ENCODE measurements at places on chromosomes 7 and 10. TPM values are rescaled to one million over a fixed set of nuclear protein-coding genes. Genes with fewer than 3 reads are reported as not detected.
A peak's percentile ranks its signal among the peaks of the same experiment; 100 is the strongest.

DNA sequence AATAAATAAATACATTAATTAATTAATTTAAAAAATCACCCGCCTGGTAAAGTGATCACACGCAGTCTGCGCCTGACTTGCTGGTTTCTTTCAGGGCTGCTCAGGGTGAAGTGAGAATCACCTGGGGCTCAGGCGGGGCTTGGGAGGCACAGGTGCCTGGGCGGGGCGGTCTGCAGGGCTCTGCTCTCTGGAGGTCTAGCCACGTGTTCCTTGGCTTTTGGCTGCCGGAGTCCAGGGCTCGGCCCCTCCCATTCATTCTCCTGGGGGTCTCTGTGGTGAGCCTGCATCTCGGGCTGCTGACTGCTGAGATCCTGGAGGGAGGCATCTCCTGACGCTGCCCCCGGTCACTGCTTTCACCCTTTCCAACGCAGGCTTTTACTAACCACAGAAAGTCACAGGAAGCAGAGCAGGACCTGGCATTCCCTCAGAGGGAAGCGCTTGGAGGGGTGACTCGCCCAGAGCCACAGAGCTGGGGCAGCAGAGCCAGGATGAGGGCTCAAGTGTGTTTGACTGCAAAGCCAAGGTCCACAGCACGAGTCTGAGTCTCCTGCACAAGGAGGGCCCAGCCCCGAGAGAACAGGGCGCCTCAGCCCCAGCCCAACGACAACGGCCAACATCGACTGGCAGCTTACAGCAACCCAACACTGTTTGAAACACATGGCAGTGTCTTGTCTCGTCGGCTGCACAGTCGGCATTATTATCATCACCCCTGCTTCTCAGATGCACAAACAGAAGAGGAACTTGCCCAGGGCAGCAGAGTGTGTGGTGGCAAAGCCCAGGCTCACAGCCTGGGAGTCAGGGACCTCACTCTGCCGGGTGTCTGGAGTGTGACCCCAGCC is 22.4 kb upstream of the MNX1 start:
- ATAC-seq: peak; percentile 12

- ATAC-seq: no peak
Measured at GRCh38 chr10:69119896-69120295, 4.1 kb upstream of the VPS26A start.

DNA sequence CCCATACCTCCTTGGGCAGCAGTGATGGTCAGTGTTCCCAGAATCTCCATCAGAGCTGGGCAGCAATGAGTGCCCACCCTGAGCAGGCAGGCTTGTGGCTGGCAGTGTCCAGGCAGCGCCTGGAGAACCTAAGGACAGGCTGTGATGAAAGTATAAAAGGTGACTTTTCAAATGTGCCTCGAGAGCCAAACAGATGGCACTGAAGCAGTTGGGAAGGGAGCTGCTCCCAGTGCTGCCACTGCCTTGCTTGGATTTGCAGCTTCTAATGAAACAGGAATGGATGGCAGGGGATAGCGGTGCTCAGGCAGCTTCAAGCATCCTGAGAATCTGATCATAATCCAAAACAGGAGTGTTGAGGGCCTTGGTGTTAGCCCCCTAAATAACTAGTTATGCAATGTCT is 179.8 kb upstream of the AOAH start:
- ATAC-seq: no peak

- no peak for ATAC-seq
Measured at GRCh38 chr7:99008181-99008631, 129.9 kb downstream of the TRRAP start.

DNA sequence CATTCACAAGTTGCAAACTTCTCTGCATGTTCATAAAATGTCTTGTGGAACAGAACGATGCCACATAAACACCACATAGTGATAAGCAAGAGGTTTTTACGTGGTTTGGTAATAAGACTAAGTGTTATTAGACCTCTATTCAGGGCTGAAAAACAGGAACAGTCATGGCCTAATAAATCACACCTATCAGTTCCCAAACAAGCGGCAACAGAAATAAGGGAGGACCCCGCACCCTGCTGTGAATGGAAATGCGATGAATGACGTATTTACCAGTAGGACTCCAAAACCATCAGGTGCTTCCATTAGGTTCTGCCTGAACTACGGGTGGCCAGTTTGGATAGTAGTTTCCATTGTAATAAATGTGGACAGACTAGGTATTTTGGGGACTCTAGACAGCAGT is 129.1 kb downstream of the TAX1BP1 start:
- no peak for ATAC-seq

DNA sequence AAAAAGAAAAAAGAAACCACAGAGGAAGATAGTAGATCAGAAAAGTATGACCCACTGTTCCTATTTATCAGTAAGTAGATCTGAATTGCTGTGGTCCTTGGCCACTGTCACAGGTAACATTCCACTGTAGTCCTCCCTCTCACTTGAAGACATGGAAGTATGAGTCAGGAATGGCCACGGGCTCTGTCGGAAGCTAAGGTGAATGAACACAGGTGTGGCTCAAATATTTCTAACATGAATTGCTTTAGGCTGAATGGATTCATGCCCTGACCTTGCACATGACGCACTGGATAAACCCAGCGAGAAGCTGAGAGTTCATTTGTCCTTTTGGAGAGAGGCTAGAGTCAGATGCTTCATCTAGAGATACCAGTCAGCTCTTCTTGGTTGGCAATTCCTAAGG is 224.5 kb upstream of the SP8 start:
- no peak for ATAC-seq

DNA sequence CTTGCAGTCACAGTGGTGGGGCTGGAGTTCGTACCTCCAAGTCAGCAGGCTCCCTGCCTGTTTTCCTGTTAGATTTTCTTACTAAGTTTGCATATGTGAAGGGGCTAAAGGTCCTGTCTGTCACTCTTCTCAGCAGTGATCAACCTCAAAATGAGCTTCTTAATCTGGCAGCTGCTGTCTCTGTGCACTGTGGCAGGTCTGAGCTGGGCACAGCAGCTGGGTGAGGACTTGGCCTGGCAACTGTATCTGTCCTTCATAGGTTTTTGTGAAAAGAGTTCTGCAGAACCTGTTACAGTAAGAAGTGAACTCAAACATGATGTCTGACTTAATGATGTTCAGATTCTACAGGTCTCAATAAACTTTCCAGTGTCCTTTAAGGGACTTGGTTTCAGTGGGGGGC is 31.3 kb upstream of the GJD4 start:
- no peak for ATAC-seq

- ATAC-seq: no peak
Measured at GRCh38 chr7:76356823-76357222, 2.0 kb downstream of the YWHAG start.

- peak; percentile 100 for ATAC-seq
Measured at GRCh38 chr7:94301024-94301586, 93.6 kb upstream of the COL1A2 start.

DNA sequence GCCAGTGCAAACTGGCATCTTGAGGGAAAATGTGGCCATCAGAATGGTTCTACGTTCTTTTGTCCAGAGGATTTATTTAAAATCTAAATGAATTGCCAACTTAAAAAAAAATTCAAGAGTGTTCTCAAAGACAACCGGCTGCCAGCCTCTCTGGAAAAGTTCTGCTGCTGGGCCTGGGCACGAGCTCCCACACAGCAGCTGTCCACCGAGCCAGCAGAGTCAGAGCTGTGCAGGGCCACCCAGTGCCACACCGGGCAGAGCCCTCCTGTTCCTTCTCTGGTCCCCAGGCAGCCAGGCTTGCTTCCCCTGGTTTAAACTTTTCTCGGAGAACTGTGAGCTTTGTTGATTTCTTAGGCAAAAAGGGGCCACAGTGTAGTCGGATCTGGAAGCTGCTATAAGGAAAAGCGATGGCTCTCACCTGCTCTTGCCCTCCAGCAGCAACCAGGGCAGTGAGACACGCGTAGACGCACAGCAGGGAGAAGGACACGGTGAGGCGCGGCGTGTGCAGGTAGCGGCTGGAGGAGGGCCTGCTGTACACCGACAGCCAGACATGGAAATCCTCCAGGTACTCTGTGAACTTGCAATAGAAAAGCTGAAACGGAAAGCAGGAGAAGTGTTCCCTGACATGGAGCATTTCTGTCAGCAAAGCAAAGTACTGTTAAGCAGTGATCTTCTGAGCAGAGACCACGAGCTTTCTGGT is 111.6 kb downstream of the PKD1L1 start:
- no peak for ATAC-seq

DNA sequence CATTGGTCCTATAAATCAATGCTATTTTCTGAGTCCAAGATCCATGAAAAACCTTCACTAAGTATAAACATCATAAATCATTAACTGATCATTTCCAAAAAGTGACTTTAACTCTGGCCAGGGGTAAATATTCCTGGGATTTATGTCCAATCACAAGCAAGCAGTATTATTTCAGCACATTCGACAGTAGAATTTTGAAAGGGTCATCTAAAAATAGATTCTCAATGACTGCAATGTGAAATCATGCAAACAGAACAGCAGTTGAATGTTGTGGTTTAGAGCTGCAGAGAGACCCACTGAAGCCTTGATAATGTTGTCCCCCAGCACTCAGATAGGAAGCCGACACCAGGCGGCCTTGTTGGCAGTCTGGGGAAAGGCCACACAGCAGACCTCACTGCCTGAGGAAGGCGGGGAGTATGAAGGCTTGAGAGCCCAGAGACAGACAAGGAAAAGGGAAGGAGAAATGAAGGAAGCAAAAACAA is 38.1 kb downstream of the FAM107B start:
- peak; percentile 39 for ATAC-seq

GRCh38 chr10:111211241-111211640 is 134.4 kb downstream of the ADRA2A start:
- no peak for ATAC-seq

- no peak for ATAC-seq
Measured at GRCh38 chr10:130409331-130409730, 273.1 kb downstream of the GLRX3 start.

DNA sequence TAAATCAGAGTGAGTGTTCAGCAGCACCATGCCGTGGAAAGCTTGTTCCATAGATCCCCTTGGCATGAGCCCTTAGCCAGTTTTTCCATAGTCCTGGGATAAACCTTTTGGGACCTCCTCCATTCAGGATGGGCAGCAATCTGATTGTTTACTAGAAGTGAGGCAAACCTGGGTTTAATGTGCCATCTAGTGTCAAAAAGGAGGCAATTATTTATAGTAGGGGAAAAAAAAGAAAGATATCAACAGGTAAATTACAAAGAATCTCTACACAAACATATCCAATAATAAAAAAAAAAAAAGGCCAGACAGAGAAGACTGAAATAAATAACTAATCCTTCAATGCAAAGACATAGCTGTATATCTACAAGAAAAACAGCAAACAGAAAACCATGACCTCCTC is 229.0 kb upstream of the STK17A start:
- no peak for ATAC-seq

DNA sequence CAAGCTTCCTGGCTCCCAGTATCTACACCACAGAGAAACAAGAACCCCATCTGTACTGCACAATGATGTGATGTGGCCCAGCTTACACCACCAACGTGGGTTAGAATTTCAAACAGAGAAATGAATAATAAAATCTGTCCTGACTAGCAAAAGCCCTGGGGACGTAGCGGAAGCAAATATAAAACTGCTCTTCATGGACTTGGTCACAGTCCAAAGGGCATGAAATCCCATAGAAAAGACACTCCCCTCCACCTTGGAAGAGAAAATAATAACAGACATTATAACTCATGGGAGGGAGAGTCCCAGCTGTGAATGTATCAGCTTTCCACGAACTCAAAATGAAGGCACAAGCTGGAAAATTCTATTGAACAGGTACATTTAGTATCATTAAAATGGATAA is 205.3 kb upstream of the GALNT17 start:
- ATAC-seq: no peak

DNA sequence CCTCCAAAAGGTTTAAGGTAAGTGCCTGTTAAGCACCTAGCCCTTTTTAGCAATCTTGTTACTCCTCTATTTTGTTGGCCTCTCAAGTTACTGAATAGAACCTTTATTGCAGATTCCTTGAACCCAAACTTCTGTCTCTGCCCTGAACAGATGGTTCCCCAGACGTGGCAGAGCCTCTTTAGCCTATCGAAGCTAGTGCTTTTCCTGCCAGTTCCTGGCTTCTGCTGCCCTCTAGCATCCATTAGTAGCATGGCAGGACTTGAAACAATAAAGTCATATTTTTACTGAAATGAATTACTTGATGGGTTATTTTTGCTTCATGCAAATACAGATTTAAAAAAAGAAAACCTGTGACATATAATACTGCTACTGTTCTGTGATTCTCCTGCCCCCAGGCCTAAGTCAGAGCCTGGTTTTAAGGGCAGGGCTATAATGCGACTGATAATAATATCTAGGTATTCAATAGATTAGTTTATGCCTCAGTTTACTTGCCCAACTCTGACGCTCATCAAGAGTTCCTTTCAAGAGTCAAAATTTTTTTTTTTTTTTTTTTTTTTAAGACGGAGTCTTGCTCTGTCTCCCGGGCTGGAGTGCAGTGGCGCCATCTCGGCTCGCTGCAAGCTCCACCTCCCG is 84.3 kb upstream of the PHF14 start:
- ATAC-seq: peak; percentile 89

DNA sequence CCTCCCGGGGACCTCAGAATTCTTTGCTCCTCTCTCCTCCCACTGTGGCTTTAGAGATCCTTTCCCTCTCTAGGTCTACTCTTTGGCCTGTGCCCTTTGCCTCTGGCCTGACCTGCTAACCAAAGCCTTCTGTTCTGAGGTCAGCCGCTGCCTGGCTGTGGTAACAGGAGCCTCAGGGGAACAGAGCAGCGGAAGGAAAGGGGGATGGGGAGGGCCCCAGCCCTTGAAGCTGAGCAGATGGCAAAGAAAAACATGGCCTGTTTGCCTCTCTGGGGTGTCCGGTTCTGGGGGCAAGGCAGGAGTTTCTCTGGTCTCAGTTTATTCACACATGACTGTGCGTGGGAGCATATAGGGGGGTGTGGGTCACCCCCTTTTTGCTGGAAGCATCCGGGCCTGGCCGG is 28.2 kb downstream of the COL26A1 start:
- no peak for ATAC-seq

- ATAC-seq: no peak
Measured at GRCh38 chr7:78146546-78146945, 348.0 kb downstream of the PHTF2 start.

GRCh38 chr7:19248115-19248514 is 102.9 kb upstream of the FERD3L start:
- ATAC-seq: no peak

The CDK6 gene
- total RNA-seq: 11.2 TPM

The PRKAR2B gene
- total RNA-seq: 29.4 TPM

The SPDYE1 gene
- 2.6 TPM for total RNA-seq

The EBLN1 gene
- total RNA-seq: not detected

The NOS3 gene
- total RNA-seq: 1.9 TPM

The ZNF804B gene
- 0.09 TPM for total RNA-seq

The PRPF18 gene
- total RNA-seq: 130 TPM

The FAM131B gene
- total RNA-seq: 1.7 TPM

The CALCR gene
- 0.10 TPM for total RNA-seq

The APBB1IP gene
- not detected for total RNA-seq

The IQUB gene
- total RNA-seq: 1.3 TPM

The HKDC1 gene
- 1.3 TPM for total RNA-seq

The CRYGN gene
- 0.18 TPM for total RNA-seq

The MACC1 gene
- total RNA-seq: 0.05 TPM

The STK31 gene
- total RNA-seq: 4.4 TPM

All from motor neuron (in vitro differentiated cells).